ENCODE measurements at places on chromosomes 12 and 14.

GRCh38 chr14:21780429-21781084, 106.9 kb upstream of the OR4E1 start:
- DNase-seq = no peak

DNA sequence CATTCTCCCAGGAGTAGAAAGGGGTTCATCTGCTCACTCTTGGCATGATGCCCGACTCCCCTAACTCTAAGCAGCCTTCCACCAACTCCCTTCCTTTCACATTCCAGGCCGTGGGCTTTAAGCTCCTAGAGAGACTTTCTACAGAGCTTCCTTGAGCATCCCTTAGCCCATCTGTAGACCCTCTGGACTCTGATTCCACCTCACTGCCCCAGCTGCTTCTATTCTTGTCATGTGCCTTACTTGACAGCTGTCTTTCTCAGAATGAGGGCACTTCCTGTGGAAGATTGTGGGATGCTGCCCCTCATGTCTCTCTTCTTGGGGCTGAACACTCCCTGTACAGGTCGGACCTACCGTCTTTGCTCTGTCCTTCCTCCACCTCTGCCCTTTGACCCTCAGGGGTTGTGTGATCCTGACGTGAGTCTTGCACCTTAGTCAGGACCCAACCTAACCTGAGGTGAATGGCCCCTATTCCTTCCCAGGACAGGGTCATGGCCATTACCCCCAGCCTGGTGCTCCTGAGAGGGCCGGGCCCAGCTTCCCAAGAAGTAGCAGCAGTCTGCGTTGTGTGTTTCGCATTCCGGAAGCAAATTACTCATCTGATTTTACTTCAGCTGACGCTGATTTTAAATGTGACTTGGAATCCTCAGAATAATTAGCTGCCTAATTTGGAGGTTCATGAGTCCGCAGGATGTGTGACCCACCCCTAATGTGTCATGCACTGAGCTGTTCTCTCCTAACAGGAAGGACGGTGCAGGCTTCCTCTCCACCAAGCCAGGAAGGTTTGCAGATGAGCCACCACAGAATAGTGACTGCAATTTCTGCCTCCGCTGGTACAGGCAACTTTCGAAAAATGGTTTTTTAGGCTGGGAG, 2.7 kb upstream of the GALNT6 start:
- DNase-seq = peak; percentile 100

- DNase-seq = no peak
Measured at GRCh38 chr12:4477129-4477528, 31.5 kb upstream of the FGF6 start.

DNA sequence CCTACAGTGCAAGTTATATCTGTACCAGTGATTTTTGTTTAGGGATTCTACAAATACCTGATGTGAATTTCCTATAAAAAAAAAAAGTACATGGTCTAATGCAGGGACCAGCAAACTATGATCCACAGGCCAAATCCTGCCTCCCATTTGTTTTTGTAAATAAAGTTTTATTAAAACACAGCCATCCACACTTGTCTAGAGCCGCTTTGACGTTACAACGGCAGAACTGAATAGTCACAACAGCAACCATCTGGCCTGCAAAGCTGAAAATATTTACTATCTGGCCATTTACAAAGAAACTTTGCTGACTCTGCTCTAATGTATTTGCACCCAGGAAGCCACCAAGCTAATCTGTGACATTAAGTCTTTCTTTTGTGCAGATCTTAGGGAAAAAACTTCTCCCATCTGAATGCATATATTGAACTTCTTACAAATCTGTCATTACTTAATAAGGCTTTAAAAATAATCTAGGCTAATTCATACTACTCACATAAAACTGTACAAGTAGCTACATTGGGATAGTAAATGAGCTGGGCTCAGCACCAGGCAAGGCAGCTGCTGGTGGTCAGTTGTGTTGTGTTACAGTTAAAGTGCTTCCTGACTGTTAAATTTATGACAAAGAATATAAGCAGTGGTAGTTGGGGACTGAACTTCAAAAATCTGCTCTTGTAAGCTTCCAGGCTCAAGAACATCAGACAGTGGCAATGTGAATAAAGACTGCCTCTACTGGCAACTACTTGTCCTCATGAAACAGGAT, 303.3 kb downstream of the MED13L start:
- DNase-seq = peak; percentile 11

DNA sequence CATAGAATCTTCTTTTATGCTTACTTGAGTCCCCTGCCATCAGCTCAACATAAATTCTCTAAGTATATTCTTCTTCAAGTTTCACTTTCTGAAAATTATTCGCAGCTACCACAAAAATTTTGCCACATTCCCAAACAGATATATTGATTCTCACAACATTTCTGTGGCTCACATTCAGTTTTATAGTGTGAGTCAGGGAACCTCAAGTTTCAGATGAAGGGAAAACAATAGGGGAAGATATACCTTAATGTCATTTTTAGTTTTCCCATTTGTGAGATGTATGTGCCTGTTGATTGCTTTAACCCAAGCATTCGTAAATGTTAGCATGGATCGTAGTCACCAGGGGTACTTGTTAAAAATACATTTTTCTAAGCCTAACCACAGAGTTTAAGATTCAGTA, 465.8 kb downstream of the CCER1 start:
- no peak for DNase-seq

DNA sequence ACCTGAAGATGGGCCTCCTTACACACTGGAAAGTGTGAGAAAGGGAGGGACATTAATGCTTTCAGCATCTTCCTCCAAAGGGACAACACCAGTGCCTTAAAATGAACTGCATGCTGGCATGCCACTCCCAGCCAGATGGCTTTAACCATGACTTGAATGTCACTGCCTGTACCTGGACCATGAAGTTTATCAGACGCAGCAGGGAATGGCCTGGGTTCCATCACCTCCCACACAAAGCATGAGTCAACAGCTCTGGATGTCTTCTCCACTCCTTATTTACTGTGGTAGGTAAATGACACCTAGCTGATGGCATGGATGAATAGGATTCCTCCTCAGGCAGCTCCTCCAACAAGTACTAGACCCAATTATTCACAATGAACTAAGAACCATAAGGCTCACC, 645.6 kb downstream of the SOX5 start:
- no peak for DNase-seq

DNA sequence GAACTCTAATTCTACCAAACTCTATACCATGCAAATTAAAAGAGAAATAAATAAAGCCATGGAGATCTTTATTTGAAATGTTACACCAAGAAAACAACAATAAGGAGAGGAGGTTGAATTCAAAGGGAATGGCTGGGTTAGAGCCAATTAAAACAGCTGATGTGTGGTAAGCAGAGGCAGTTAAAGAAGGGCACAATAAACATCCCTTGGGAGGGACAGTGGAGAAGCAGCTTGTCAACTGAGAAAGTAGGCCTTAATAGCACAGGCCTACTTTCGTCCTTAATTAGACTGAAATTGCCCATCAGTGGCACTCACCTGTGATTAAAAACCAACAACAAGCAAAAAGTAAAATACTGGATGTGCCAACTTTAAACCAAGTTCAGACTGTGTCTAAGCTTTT, 16.3 kb upstream of the NAV3 start:
- DNase-seq = no peak

DNA sequence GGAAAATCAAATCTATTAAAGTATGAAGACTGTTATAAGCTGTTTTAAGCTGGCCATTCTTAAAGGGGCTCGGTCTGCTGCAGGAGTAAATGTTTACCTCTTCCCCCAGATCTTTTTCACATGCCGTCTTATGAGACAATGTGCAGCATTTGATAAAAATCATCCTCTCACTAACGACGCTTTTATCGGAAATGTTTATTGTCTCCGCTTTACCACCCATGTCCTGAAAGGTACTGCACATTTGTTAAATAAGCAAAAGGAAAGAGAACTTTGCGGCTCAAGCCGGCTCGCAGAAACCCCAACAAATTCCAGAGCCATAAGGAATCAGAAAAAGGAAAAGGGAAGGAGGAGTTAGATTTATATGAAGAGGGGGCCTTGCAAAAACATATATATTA, 137.8 kb downstream of the HMGA2 start:
- DNase-seq = no peak

GRCh38 chr12:132746613-132747012, 15.0 kb downstream of the ANKLE2 start:
- no peak for DNase-seq

GRCh38 chr14:105324080-105324778, 9.7 kb downstream of the PACS2 start:
- no peak for DNase-seq

DNA sequence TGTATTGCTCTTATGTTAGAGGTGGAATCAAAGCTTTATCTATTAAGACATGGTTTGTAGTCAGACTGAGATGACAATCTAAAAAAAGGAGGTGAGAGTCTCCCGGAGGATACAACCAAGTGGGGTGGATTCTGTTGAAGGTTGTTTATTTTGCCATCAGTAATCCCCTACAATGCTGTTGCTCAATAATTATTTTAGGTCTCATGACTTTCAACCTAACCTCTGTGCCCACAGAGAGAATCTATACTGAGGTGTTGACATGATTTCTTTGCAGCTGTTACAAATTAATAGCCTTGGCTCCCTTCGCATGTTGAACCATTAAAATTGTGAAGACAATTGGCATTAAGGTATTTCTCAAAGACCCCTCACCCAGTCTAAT, 28.7 kb upstream of the FOS start:
- no peak for DNase-seq

DNA sequence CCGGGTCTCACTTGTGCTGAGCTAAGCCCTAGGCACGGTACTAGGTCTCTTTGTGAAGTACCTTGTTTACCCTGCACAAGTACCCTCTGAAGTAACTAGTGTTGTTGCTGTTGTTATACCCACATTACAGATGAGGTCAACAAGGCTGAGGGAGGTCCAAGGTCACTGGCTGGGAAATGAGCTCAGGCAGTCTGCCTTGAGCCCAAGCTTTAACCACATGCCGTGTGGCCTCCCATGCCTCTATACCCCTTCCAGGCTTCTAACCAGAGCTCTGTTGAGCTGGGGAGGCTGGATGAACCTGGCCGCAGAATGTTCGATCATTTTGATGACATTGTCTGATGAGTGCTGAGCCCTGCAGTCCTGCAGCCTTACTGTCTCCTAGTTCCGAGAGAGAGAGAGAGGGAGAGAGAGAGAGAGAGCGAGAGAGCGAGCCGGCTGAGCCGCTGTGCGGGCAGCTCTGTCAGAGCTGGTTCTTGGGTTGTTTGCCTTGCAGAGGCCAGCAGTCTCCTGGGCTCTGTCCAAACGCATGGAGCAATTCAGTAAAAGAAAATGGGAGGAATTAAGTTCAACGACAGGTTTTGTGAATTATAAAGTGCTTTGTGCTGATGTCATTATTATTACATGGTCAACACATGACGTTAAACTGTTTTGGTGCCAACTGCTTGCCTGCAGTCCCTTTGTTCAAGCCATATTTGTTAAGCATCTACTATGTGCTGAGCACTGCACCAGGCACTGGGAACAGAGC, 13.1 kb downstream of the JDP2 start:
- no peak for DNase-seq

GRCh38 chr14:38960946-38961531, 142.0 kb downstream of the SEC23A start:
- no peak for DNase-seq

- no peak for DNase-seq
Measured at GRCh38 chr12:68222326-68222725, 3.3 kb downstream of the IL26 start.

DNA sequence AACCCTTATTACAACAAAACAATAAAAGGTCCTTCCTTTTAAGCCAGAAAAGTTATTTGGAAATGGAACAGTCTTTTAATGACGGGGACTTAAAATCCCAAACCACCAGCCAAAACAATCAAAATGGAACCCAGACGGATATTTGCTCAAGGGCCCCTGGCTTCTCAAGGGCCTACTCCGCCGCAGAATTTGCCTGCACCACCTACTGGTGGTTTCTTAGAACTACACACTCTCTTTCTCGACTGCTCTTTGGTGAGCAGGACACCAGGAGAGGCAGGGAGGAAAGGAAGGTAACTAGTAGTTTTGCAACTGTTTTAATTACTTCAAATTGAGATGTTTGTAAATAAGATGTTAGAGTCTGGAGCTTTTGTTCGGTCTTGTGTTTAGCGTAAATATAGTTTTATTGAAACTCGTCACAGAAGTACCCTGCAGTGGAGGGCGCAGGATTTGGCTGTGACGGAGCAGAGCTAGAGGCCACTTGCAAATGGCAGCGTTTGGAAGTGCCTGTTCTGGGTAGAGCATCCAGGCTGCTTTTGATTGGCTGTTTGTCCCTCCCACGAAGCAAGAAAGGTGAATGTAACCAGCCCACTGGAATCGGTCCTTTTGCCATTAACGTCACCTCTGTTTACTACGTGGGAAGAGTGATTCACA, 238.5 kb downstream of the CACNA1C start:
- peak; percentile 30 for DNase-seq

- no peak for DNase-seq
Measured at GRCh38 chr12:29691161-29691854, 92.4 kb downstream of the TMTC1 start.

DNA sequence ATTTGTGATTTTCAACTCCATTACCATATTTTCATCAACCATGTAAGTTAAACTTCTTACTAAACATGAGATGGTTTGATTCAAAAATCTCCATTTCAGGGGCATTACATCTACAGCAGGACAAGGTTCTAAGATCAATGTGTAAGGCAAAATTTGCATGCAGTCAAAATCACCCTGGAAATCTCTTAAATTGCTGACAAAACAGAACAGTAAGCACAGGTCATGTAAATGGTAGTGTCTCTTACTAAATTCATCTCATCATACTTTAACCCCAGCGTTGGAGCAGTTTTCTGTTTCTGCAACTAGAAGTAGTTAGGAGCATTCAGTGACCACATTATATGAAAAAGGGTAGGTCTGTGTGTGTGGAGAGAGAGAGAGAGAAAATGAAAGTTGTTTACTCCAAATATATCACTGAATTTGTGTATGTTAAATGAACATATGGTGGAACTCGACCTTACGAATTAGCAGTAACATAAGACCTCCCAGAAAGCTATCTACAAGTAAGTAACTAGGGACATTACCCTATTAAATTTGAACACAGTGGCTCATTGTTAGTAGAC, 227.5 kb downstream of the SSPN start:
- no peak for DNase-seq

GRCh38 chr14:95098984-95099599, 58.2 kb downstream of the DICER1 start:
- peak; percentile 63 for DNase-seq

DNA sequence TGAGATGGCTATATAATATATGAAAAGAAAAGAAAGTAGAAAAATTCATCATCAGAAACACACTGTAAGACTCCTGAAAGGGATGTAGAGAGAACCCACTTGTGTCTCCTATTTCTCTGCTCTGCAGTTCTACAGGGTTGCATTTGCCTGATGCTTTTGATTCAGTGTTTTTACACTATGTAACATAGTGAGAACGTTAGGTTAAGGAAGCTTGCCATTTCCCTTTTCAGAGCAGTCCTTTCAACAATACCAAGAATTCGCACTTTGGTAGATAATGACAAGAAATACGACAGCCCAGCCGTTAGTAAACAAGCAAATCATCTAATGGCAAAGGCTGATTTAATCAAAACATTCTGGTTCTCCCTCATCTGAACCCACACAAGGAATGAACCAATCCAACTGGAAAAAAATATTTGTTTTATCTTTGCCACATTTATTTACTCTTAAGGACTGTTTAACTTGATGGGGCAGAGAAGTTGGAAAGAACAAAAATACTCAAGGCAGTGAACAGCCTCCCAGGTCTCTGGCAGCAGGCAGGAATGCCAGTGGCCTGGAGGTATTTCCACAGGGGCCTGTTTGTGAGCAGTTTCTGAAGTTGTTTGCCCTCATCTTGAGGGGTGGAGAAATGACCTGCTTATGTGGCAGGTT, 30.8 kb upstream of the SOCS2 start:
- DNase-seq = no peak

All from RKO (cell line).